ENCODE measurements at places on chromosomes 1 and 21.

- no peak for DNase-seq
Measured at GRCh38 chr1:15662477-15662876, 21.6 kb upstream of the PLEKHM2 start.

DNA sequence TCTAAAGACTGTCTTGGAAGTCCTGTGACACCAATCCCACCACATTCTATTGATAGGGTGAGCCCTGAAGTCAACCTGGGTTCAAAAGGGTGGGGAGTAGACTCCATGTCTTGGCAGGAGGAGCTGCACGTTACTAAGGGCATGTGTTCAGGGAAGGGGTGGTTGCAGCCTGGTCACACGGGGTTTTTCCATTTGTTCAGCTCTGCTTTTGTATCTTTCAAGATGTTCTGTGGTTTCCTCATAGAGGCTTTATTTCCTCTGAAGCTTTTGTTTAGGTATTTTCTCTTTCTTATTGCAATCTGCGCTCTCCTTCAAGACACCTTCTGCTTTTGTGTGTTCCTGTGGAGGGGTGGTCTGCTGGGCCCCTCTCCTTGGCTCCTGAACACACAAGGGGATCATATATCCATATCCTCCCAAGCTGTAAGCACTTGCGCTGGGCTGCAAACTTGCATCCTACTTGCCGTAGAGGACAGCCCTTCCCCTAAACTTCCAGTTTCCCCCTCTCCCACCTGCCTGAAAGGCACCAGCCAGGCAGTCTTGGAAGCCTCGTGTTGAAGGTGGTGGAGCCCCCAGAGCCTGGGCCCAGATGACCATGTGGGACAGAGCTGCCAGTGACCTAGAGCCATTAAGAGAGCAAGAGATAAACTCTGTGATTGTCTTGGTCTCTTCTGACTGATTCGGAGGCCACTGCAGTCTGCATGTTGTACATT lies 62.5 kb upstream of the TRAPPC10 start:
- no peak for DNase-seq

GRCh38 chr1:151718011-151718431 lies 1.4 kb upstream of the CELF3 start:
- no peak for DNase-seq

DNA sequence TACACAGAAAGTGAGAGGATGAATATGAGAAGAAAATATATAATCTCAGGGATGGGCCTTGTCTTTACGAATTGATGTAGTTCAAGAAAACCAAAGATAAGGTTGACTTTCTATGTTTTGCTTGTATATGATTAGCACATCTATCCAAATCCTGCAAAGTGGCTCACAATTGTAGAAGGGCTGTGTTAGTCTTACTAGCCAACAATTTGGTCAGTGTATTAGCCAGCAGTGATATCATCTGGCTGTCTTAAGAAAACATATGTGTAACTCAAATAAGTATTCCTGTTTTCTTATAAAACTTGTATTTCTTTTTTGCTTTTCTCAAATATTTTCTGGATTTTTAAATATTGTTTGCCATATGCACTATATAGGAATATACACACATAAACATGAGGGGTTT lies 5.5 kb downstream of the SDCCAG8 start:
- no peak for DNase-seq

DNA sequence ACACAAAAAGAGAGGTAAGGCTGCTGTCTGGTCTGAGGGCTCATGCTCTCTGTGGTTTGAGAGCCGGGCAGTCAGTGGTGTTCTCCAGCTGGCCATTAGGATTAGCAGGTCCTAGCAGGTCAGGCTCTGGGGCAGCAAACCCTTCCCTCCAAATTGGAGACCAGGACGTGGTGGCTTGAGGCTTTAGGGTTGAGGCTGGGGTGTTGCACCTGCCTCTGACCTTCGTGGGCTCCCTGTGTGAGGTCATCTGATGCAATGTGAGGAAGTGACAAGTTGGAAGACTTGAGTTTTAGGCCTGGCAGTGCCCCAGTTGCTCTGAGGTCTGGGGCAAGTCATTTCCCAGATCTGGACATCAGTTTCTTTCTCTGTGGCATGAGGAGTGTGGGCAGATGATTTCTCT lies 24.4 kb downstream of the SZRD1 start:
- no peak for DNase-seq

- no peak for DNase-seq
Measured at GRCh38 chr1:221961532-221962292, 219.8 kb upstream of the DUSP10 start.

- no peak for DNase-seq
Measured at GRCh38 chr1:221947731-221948130, 205.8 kb upstream of the DUSP10 start.

DNA sequence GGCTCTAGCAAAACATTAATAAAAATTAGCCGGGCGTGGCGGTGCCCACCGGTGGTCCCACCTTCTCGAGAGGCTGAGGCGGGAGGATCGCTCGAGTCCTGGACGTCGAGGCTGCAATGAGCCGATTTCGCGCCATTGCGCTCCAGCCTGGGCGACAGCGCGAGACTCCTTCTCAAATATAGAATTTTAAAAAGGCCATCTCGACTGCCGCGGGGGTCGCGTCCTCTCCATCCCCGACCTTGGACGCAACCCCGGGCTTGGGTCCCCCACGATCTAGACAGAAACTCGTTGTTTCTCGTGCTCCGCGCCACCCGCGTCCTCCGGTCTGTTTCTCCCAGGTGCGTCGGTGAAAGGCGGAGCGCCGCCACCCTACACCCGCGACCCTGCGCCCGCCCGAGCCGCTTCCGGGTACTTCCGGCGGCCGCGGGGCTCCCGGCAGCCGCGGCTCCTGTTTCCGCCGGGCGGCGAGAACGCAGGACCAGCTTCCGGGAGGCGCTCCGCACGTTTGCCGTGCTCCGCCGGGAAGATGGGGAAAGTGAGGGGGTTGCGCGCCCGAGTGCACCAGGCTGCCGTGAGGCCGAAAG lies at the start of gene SLX9:
Gene SLX9, plus strand, starts transcription at position 498 of the 584 bp plus-strand sequence. Its CDS starts 29 bp downstream, at position 527.
- DNase-seq, result peak; percentile 34

DNA sequence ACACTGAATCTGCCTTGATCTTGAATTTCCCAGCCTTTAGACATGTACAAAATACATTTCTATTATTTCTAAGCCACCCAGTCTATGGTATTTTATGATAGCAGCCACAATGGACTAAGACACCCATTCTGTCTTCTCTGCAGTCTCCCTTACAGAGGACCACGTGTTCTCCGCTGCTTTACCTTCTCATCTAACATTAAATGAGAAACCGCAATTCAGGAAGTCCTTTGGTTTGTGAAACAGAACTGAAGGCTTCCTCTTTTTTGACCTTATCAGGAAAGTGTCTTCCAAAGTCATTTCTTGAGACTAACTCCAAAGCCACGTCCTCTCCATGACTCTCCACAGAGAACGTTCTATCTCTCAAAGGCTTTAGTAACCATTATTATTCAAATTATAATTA lies 560.1 kb downstream of the OMA1 start:
- DNase-seq, result no peak

DNA sequence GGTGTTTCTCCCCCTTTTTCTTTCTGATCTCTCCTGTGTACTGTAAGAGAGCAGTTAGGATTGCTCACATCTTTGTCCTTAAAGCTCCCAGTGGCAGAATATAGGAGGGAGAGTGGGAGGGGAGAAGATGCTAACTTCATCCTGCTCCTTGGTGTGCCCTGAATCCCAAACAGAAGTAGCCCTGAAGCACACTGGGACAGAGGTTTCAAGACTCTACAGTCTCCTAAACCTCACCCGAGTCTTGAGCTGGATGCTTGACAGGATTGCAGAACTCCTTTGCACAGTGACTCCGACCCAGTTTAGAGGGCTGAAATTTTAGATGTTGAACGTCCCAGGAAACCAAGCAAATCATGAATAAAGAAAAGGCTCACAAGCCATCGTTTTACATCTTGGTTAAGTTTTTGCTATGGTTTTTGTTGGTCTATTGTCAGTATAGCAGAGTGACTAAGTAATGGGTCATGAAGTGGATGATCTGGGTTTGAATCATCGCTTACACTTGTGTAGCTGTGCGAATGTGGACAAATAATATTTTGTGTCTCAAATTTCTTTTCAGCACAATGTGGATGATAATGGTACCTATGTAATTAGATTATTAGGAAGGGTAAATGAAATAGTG lies 37.5 kb downstream of the XCL2 start:
- DNase-seq, result no peak

DNA sequence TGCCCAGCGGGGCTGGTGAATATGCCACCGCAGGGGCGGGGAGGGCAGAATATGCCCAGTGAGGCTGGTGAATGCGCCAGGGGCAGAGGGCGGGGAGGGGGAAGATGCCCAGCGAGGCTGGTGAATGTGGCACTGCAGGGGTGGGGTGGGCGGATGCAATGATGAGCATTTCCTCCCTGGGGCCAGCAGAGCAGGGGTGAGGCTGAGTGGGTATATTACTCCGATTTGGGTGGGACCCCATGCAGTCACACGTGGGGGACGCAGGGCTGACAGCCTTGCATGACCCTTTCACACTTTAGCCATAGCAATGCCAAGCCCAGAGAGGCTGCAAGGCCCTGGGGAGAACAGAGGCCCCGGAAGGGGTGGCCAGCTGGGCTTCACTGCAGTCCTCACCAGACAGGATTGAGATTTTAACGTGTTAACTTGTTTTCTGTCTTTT lies 9.3 kb upstream of the SLX9 start:
- DNase-seq, result no peak

- DNase-seq, result no peak
Measured at GRCh38 chr1:241590719-241591118, 49.5 kb downstream of the CHML start.

DNA sequence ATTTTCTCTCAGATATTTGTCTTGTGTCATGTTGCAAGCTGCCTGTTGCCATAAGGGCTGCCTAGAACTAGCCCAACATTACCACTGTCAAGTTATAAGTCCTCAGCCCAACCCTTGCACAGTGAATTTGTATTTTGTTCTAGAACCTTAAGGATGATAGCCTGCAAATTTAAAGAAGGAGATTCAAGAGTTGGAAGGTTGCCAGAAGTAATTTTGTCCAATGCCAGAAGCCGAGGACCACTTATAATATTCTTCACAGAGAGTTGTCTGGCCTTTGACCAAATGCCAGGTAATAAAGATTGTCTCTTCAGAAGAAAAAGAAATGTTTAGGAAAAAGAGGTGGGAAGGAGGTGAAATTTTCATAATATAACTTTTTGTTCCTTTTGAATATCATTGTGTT lies 40.5 kb upstream of the SUCO start:
- no peak for DNase-seq

GRCh38 chr1:226310245-226310540 lies 1.2 kb upstream of the LIN9 start:
- no peak for DNase-seq

- DNase-seq, result peak; percentile 3
Measured at GRCh38 chr1:107529511-107530149, 388.8 kb downstream of the NTNG1 start.

DNA sequence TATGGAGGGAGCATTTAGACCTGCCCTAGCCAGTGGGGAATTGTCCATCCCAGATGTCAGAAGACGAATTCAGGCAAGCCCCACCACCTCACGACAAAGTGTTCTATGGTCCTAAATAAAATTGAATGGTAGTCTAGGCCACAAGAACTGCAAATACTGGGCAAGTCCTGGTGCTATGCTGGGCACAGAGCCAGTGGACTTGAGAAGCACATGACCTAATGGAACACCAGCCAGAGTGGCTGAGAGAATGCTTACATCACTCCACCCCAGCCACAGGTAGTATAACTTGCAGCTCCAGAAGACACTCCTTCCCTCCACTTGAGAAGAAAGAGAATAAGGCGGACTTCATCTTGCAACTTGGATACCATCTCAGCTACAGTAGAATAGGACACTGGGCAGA lies 567.3 kb upstream of the CXADR start:
- DNase-seq, result no peak

- DNase-seq, result no peak
Measured at GRCh38 chr21:46384556-46384955, 60.6 kb downstream of the PCNT start.

DNA sequence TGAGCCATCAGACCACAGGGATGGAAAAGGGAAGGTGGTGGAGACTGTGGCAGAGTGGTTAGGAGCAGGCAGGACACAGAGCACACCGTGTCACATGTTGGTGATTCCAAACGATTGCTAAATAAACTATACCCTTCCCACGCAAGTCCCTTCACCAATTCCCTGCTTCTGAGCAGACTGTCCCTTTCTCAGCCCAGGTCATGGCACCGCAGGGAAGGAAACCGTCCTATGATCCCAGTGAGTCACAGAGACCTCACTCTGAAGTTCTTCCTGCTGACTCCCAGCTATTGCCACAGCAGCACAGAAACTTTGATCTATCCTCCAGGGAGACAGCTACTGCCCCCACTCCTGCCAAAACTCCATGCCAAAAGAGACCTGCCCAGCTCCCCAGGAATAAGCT lies 19.2 kb downstream of the RIMS3 start:
- no peak for DNase-seq

All from bone marrow (tissue), 2 donors.